ENCODE measurements at places on chromosomes 3 and 15.

DNA sequence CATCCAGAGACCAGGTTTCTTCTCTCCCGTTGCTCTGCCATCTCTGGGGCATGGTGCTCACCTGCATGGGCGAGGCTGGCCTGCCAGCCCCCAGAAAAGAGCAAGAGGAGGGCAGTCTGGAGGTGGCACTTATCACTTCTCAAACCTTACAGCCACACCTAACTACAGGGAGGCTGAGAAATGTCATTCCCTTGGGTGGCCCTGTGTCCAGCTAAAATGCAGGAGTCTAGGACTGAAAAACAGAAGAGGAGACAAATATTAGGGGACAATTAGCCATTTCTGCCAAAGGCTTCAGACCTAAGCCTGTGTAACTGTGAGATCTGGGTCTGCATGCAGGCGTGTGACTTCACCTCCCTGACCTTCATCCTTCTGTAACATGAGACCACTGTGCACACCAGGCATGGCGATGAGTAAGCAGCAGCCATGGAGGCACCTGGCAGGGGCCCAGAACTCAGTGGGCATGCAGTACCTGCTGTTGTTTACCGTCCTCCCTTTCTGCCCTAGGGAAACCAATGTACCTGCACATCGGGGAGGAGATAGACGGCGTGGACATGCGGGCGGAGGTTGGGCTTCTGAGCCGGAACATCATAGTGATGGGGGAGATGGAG lies 83.4 kb downstream of the MESD start:
- no peak for DNase-seq

- DNase-seq, result no peak
These were observed 177.5 kb downstream of the PGPEP1L start for GRCh38 chr15:98830034-98830634.

- DNase-seq, result no peak
These were observed 17.0 kb downstream of the WDR93 start for GRCh38 chr15:89707577-89707976.

GRCh38 chr3:42749025-42749752 lies 23.9 kb downstream of the CCDC13 start:
- DNase-seq, result no peak

DNA sequence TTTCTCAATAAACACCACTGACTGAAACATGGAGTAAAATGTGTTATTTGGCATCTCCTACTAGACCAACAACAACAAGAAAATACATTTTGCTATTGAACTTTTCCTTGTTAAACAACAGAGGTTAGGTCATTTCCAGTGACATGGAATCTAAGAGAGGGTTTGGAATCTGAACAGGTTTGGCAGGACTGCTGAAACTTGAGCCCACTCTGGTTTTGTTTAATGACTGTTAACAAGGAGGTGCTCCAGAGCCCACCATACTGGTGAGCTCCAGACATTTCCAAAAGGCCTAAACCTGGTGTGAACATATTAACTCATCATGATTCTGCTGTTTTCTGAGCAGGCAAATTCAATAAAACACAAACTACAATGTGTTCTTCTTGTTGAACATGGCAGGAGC lies 330.7 kb upstream of the TRIM42 start:
- DNase-seq, result no peak

DNA sequence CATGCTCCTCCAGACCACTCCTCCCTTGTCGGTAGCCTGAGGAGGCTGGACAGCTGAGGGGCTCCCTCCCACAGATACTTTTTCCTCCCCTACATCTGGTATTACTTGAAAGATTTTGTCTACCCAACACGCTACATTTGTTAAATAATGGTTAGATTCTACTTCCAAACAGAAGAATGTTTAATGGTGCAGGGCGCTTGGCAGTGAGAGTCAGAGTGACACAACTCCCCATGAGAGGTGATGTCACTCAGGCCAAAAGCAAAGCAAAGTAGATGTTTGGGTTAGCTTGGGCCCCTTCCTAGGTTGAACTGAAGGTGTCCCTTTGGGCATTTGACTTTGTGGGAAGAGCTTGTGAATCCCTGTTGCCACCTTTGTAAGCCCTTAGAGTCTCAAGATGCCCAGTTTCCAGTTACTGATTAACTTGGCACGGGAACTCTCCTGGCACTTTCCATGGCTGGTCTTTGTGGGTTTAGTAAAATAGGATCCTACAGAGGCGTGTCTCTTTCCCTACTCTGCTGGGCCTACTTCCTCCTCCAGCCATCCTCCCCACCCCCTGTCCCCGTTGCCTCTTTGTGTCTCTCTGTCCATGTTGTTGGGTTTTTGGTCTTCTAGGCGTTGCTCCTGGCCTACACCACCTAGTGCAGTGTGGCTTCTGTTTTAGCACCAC lies 5.6 kb downstream of the LIMD1 start:
- DNase-seq, result no peak

DNA sequence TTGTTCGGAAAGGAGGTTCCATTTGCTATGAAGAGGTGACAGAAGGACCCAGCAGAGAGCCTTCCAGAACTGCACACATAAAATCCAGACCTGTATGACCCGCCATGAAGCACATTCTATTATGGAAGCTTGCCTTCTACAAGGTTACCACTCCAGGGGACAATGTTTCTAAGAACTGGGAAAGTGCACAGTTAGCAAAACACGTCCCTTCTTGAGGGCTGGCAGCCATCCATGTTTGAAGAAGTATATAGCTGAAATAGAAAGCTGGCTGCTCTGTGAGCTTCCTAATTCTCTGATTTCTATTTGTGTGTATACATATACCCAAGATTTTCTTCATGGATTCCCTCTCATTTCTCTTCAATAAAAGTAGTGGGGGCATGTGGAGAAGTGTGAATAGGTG lies 74.6 kb downstream of the CNTN3 start:
- no peak for DNase-seq

DNA sequence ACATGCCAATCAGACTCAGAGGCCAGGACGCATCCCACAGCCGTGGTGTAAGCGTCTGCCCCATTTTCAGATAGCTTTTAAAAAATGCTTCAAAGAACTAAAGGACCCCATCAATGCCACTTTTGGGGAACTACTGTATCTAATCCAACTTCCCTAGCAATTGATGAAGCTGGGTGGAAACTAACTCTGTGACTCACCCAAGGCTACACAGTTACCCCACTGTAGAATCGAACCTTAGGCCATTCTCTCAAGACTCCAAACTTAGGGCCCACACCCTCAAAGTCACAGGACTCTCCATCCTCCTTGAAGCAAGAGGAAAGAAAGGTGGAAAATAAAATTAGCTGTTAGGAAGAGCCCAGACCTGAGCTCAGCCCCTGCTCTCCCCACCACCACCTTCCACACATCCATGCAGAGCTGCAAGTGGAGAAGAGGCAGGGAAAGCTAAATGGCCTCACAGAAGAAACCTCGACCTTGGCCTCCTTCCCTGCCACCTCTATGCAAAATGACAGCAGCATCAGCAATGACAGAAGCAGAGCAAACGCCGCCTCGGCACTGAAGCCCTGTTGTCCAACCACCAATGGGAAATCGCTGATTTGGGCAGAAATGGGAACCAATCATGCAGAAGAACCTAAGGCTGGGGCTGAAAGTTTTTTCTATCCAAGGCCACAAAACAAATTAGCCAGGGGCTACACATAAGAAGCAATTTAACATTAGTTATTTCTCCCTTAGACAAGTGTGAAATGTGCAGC lies 22.2 kb downstream of the ANP32A start:
- DNase-seq, result no peak

DNA sequence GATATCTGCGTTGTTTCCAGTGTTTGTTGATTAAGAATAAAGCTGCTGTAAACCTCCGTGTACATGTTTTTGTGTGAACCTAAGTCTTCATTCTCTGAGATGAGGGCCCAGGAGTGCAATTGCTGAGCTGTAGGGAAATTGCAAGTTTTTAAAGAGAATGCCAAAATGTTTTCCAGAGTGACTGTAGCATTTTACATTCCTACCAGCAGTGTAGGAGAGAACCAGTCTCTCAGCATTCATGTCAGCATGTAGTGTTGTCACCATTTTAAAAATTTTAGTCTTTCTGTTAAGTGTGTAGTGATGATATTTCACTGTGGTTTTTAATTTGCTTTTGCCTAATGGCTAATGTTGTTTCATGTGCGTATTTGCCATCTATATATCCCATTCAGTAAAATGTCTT lies 3.4 kb upstream of the MGLL start:
- DNase-seq, result no peak

DNA sequence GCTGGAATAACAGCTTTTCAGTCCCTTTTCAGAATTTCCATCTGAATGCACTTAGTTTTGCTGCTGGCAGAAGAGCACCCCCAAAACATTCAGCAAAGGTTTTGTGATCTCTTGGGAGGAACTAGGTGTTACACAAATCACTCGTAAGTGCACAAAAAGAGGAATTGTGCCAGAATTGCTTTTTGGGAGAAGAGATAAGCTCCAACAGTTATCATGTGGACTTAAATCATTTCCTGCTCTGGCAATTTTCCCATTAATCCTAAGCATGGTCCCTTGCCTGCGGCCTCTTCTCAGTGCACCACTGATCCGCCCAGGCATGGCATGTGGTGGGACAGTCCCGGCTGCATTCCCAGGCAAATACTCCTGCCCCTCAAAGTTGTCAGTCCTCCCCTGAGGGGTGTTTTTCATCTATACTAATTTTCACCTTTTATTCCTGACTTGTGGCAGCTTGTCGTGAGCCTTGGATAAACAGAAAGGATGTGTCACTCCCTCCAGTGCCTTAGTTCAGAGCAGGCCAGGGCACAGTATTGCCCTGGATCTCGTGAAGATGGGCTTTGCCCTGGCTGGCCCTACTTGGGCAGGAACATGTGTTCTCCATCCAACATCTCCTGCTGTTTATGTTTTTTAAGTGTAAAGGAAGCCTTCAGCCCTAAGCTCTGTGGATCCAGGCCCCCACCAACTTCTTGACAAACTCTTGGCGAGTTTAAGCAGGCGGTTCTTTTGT lies 44.6 kb upstream of the VILL start:
- DNase-seq, result no peak

- no peak for DNase-seq
These were observed 18.0 kb downstream of the ISG20 start for GRCh38 chr15:88656760-88657221.

DNA sequence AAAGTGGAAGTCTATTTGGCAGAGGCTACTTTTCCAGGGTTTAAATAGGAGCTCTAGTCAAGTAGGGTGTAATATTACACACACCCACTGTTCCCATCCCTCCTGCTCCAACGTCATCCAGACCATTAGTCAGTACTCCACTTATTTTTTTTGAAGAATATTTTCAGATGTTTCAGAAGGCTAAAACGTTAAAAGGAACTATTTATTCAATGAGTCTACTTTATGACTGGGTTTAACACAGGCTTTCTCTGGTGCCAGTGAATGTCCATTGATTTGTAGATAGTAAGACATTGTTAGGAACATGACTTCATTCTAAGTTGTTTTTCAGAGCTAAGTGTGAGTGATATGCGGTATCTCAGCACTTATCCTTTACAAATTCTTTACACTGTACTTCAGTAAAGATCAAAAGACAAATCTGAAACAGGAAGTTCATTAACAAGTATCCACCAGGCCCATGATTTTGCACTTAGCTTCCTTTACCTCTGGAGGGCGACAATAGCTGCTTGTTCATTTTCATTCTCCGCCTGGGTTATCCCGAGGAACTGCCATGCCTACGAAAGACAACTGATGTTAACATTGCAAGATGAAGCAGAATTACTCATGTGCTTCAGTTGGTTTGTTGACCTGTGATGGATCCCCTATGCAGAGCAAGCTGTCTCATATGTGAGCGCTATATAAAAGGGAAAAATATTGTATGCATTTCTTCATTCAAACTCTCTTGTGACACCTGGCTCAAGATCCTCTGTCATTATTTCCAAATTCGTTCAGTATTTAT lies 158.7 kb downstream of the USP13 start:
- DNase-seq, result no peak

GRCh38 chr3:61333192-61333961 lies 82.1 kb upstream of the FHIT start:
- DNase-seq, result no peak

DNA sequence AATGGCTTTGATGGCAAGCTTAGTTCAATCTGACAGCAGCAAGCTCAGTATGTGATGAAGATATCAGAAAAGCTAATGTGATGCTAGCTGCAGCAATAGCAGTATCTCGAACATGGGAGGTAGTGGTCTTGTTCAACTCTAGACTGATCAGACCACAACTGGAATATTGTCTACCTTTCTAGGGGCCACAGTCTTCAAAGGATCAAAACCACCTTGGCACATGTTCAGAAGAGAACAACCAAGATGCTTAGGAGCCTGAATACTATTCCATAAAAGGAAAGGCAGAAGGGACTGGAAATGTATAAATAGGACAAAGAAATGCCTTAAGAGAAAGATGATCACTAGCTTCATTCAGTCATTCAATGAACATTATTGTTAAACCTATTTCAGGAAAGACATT lies 2.3 kb downstream of the C3orf70 start:
- no peak for DNase-seq
